Activated T-helper 17 cell treated with anti-CD3 and anti-CD28 coated beads, Interleukin-2, amount 50 U/mL, for 72 hours (primary cell): ENCODE measurements at places on chromosomes 2 and 18.

GRCh38 chr2:234483568-234484251 is 13.2 kb downstream of the ARL4C start:
- peak; percentile 81 for ATAC-seq

- ATAC-seq = peak; percentile 60
Observed at GRCh38 chr2:131039908-131040660, 53.2 kb downstream of the FAM168B start.

GRCh38 chr18:45890606-45891005 is 65.1 kb downstream of the SIGLEC15 start:
- no peak for ATAC-seq

DNA sequence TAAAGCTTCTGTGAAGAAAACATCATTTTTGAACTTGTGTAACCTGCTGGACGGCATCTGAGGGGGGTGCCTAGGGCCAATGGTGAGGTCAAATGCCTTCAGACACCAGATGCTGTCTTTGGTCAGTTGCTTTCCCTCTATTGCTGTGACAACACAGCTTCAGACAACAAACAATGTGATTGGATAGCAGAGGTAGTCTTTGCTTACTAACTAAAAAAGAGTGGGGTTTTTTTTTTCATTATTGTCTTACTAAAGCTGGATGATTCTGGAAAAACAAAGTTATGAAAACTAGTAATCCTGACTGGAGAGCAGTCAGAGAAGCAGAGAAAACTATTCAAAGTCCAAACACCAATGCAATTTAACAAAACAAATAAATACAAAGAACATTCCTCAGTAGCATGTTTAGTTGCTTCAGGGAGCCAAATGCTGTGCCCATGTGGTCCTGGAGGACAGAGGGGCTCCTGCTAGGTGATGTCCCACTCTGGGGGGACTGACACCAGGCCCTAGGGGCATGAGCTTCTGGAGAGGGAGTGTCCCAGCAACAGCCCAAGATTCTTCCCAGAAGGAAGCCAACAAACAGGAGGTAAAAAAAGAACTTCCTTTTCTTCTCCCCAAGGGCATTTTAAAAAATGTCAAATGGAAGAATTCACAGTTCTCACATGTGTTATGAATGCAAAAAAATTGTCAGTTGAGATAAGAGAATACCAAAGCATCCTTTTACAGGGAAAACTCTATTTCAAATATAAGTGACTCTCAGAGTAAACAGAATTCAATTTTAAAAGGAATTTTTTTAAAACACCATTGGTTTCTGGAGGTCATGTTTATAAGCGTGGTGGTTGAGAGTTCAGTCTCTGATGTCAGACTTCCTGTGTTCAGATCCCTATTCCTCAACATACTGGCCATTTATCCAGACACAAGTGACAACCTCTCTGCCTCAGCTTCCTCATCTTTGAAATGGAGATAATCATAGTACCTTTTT is 181.1 kb upstream of the PGAP1 start:
- no peak for ATAC-seq

DNA sequence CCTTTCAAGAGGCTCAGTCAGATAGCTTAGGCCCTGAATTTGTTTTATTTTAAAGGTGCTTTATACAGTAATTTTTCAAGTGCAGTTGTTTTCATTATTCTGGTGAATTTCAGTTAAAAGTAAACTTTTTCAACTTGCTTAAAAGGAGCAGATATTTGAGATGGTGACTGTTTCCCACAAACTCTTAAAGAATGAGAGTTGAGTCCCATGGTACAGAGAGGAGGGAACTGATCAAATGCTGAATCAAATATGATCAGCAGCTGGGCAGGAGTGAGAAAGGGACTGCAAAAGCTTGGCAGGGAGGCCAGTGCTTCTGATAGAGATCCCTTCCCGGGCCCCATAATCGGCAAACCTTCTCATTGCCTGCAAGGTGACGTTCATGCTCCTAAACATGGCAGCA is 91.2 kb downstream of the KCNS3 start:
- no peak for ATAC-seq

DNA sequence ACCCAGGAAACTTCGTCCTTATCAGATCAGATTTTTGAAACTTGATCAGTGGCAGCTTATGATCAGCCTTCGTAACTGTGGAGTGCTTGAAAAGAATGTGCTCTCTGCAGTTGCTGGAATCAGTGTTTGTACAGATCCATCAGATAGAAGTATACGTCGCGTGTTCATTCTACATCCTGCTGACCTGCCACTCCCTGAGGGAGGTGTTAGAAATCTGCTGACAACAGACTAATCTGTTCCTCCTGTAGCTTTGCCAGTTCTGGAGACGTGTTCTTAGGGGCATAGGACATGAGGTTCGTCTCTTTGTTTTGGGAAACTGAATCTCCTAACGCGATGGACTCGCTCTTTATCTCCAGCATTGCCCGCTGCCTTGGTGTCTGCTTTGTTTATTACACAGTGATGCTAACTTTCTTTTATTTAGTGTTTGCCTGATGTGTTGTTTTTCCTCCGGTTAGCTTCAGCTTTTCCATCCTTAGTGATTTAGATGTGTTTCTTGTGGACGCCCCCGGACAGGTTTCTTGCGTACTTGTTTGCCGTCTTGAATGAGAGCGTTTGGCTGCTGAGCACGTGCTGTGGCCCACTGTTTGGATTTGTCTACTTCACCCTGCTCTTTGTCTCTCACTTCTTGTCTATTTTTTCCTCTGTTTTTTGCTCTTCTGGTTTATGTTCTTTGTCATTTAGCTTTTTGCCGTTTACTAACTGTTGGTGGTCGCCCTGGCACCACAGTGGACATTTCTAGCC is 17.4 kb upstream of the GAL3ST2 start:
- ATAC-seq = no peak

DNA sequence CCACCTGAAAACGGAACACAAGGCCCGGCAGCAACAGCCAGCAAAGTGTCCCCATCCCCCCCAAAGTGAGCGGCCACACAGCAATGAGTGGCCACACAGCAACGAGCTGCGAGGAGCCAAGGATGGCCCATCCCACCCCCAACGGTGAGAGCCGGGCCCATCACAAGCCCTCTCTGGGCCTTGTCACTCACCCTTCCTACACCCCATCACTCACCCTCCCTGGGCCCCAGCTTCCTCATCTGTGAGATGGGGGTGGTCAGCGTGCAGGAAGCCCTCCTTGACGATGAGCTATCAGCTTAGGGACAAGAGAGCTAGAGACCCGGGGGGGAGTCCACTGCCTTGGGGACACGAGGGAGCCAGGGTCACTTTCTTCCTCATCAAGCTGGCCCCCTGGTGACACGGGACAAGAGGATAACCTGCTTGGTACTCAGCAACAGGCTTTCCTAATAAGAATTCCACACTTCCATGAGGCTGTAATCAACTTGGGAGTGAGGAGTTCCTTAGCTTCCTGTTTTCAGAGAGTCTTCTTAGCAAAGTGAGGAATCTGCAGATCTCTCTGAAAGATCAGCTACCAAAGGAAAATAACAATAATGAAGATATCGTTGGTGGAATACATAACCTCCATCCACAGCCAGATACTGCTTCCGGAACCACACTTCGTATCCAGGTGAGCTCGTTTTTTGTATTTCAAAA is 92.8 kb downstream of the HDAC4 start:
- ATAC-seq = no peak

GRCh38 chr2:64426183-64426952 is 27.6 kb upstream of the LGALSL start:
- no peak for ATAC-seq

DNA sequence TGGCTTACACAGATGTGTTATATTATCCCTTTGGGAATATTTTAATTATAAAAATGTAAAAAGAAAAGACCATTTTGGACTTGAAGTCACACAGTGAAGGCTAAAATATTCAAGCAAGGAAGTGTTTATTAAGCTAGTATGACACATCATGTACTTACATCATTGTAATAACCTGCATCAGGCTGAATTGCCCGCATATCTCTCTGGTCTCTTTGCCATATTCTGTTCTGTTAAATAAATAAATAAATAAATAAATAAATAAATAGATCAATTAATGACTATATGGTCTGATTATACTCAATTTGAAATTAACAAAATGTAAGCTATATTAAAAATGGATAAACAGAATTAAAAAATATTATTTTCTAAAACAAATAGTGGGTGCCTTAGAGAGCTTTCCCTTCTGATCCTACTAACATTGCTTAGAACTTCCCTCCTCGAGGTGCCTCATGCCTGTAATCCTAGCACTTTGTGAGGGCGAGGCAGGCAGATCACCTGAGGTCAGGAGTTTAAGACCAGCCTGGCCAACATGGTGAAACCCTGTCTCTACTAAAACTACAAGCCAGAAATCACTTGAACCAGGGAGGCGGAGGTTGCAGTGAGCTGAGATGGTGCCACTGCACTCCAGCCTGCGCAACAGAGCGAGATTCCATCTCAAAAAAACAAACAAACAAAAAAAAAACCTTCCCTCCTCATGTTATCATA is 42.0 kb downstream of the WDR33 start:
- no peak for ATAC-seq

DNA sequence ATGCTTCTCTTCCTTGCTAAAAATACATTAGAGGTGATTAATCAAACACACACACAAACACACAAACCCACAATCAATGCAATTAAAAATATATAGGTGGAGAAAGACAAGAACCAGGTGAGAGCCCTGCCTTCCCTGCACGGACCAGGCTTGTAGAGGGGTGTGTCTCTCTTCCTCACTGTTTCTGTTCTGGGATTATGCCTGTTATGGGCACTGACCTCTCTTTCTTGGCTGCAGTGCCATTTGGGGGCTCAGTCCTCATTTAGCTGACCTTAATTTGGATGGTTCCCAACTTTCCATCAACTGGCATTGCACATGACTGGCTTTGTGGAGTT is 89.8 kb downstream of the SH3RF3 start:
- no peak for ATAC-seq

DNA sequence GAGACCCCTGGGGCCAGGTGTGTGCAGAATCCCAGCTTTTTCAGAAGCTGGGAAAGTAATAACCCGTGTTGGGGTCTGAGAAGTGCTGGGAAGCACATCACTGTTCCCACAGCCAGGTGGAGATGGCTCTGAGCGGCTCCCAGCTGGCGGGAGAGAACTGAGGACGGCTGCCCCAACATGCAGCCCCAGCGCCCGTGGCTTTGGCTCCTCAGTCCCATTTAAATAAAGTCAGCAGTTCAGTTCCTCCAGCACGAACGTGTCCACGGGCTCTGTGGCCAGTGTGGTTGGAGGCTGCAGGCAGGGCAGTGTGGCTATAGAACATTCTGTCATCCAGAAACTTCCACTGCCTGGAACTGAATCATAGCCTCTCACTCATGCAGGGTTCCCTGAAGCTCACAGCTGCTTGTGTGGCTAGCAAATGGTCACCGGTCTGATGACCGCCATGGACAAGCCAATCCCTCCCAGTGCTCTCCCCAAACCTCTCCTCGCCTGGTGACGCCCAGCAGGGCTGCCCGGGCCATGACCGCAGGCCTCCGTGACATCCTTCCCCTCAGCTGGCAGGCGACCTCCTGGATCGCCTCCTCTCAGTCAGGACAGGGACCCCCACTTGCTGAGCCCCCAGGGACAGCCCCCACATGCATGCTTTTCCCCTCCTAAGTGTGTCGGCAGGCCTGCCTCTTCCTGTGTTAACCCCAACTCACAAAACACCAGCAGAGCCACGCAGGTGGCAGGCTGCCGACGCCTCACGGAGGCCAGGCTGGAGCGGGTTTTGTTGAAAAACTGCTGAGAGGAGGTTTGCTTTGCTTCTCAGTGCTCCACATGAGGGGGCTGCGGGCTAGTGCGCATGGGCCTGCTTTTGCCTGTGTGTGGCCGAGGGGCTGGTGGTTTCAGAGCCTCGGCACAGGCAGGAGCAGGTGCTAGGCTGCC is 1.3 kb downstream of the RTP5 start:
- ATAC-seq = no peak

DNA sequence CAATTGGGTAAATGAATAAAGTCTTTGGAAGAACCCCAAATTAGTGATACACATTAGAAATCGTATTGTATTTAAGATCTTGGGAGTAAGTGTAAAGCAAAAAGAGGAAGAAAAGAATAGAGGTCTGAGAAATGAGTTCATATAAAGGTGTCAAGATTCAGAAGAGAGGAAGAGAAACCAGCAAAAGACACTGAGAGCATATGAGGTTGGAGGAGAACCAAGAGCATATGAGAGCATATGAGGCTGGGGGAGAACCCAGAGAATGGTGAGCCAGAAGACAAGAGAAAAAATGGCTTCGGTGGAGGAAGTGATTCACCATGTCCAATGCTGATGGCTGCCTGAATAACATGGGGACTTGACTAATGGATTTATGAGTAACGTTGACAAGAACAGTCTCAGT is 620.1 kb upstream of the GCFC2 start:
- ATAC-seq = no peak

DNA sequence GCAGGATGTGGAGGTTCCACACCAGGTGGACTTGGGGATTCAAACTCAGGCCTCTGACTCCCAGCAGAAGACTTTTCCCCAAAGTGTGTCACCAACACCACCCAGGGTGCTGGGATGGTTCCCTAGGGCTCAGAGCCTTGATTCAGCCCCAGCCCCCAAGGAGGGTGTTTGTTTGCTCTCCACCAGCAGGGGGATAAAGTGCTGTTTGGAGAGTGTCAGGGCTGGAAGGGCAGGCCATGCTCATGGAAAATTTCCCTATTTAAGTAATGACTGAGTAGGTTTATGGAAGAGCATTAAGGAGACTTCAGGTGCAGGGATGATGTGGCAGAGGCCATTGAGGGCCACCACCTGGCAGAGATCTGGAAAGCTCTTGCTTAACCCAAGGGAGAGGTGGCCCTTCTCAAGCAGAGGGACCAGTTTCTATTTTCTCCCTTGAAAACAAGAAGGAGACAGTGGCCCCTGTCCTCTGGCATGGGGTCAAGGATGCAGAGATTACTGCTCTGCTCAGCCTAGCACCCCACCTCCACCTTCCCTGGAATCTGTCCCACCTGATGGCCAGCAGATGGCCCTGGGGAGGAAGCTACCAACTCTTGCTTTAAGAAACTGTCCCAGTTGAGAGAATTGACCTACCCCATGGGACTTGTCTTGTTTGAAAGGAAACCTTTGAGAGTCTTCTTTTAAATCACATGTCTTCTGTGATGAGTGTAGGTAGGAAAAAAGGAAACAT is 122.1 kb downstream of the ACOXL start:
- ATAC-seq = no peak

DNA sequence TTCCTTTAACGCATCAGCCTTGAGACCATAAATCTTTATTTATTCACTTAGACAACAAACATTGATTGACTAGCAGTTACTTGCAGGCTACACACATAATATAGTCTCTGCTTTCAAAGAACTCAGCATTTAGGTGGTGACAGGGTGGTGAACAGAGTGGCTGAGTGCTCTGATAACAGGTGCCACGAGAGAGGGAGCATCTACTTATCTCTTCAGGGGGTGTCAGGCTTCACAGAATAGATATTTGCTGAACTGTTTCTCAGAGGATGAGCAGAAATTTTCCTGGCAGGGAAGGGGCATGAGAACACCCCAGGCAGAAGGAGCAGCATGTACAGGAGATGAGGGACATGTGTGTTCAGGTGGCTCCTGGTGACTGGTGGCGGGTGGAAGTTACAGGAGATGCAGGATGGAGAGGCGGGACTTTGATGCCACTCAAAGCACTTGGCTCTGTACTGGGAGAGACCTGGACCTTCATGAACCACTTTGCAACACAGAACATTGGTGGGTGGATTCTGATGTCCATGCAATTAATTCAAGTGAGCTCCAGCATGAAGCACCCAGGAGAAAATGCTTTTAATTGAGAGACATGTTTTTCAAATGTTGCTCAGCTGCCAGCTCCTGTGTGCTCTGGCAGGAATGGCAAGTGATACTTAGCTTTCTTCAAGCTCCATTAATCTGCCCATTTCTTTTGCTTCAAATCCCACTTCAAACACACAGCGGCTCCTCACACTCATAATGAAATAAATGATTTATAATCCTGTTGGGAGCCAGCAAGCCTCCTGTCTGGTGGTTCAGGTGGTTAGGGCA is 248.9 kb downstream of the MYCN start:
- no peak for ATAC-seq
